ENCODE measurements at places on chromosomes 16 and 17. TPM values are rescaled to one million over a fixed set of nuclear protein-coding genes. Genes with fewer than 3 reads are reported as not detected.
A peak's percentile ranks its signal among the peaks of the same experiment; 100 is the strongest.

The NHLRC4 gene
- 2.3 TPM for total RNA-seq

- H3K4me1 ChIP-seq: peaks cover 24% of the 10 kb centered on the region
- no peak overlapping the region for H3K4me3 ChIP-seq
Measured at GRCh38 chr17:16211590-16211989, 3.7 kb downstream of the NCOR1 start.

DNA sequence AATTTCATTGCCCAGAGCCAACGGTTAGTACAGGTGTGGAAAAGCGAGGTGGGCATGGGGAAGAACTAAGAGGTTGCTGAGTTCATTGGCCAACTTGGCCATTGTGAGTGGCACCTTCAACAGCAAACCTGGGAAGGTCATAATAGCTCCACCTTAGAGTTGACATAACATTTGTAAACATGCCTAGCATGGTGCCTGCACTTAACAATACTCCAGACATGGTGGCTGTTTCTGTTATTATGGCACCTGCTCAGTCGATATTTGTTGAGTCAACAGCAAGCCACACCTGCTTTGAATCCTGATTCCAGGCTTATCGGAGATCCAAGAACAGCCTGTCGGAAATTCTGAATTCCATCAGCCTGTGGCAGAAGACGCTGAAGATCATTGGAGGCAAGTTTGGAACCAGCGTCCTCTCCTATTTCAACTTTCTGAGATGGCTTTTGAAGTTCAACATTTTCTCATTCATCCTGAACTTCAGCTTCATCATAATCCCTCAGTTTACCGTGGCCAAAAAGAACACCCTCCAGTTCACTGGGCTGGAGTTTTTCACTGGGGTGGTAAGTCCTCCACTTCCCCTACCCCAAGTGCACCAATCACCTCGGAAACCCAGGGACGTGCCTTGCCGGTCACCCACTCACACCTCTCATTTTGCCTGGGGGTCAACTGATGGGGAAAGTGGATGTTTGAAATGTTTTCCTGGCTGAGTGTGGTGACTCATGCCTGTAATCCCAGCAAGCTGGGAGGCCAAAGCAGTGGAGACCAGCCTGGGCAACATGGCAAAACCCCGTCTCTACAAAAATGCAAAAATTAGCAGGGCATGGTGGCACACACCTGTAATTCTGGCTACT lies 46.0 kb downstream of the TMC5 start:
- H3K27ac ChIP-seq: no peak overlapping the region
- H3K36me3 ChIP-seq: peaks cover 2% of the 10 kb centered on the region
- no peaks in the 10 kb centered on the region for H3K4me1 ChIP-seq
- H3K4me3 ChIP-seq: no peak overlapping the region
- no peak for DNase-seq

The GFAP gene
- not detected for total RNA-seq

The MYH3 gene
- 3.7 TPM for total RNA-seq

The MAPT gene
- 3.1 TPM for total RNA-seq

- no peak for DNase-seq
- peaks cover 2% of the 10 kb centered on the region for H3K36me3 ChIP-seq
- no peaks in the 10 kb centered on the region for H3K27me3 ChIP-seq
- no peak overlapping the region for H3K4me3 ChIP-seq
- H3K27ac ChIP-seq: peak overlapping the region; percentile 45
Measured at GRCh38 chr16:75378616-75379015, 54.7 kb downstream of the CFDP1 start.

DNA sequence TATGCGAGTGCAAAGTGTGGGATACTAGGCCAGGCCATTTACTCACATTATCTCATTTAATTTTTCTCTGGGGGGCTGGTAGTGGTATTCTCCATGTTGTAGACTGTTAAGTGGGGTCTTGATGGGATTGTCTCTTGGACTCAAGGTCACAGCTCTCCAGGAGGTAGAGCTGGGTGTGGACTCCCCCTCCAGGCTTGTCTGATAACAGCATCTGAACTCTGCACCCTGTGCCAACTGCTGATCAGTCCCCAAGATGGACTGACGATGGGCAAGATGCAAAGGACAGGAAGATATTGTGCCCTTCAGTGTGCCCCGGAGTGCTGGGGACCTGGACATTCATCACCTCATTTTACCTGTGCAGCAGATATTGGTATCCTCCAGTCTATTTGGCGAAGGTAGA lies 147.8 kb downstream of the MSI2 start:
- no peak overlapping the region for H3K27ac ChIP-seq
- H3K4me3 ChIP-seq: no peak overlapping the region
- H3K4me1 ChIP-seq: peaks cover 60% of the 10 kb centered on the region
- H3K27me3 ChIP-seq: no peaks in the 10 kb centered on the region
- H3K36me3 ChIP-seq: peaks cover 5% of the 10 kb centered on the region

DNA sequence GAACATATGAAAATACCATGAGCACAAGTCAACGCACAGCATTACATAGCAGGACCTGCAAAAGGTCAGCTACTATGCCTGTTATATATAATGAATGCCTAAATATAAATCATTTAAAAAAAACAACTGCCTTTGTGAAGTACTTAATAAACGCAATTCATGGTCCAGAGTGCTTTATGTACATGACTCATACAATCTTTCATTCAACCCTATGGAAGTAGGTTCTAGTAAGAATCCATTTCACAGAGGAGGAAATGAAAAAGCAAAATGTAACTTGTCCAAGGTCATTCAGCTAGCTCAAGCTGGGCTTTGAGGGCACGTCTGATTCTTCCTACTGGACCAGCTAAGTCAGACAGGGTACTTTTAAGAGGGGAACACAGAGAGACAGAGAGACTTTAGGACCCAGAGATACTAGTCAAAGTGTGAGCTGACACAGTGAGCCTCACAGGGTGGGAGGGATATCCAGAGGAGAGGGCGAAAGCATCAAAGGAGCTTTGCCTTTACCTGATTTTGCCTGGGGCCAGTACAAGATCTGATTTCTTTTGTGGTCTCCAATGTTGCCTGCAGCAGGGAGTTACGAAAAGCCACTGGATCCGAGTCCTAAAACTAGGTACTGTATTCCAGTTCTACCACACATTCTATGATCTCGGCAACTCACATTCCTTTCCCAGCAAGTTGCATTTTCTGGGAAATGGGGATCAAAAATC lies 83.4 kb upstream of the ZFHX3 start:
- H3K27ac ChIP-seq: no peak overlapping the region
- H3K4me3 ChIP-seq: no peak overlapping the region
- peaks cover 3% of the 10 kb centered on the region for H3K27me3 ChIP-seq

DNA sequence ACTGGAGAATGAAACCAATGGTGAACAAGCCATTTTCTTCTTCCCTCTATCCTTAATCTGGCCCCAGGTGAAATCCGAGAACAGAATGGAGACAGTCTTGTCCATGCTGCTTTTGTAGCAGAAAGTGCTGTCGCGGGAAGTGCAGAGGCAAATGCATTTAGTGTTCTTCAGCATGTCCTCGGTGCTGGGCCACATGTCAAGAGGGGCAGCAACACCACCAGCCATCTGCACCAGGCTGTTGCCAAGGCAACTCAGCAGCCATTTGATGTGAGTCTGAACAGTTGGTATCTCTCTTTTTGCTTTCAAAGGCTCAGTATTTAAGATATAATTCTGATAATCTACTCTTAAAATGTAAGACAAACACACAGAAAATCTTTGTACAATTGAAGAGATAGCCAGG lies 18.7 kb downstream of the UQCRC2 start:
- H3K4me3 ChIP-seq: no peak overlapping the region
- DNase-seq: no peak
- H3K36me3 ChIP-seq: peaks cover 19% of the 10 kb centered on the region
- no peak overlapping the region for H3K27ac ChIP-seq
- H3K4me1 ChIP-seq: no peaks in the 10 kb centered on the region

GRCh38 chr16:67820608-67821259 lies 14.0 kb downstream of the TSNAXIP1 start:
- no peak overlapping the region for H3K4me3 ChIP-seq
- peaks cover 2% of the 10 kb centered on the region for H3K4me1 ChIP-seq
- DNase-seq: no peak
- H3K36me3 ChIP-seq: no peaks in the 10 kb centered on the region
- H3K27me3 ChIP-seq: no peaks in the 10 kb centered on the region

- H3K4me3 ChIP-seq: no peak overlapping the region
- DNase-seq: no peak
- peaks cover 93% of the 10 kb centered on the region for H3K4me1 ChIP-seq
- H3K27me3 ChIP-seq: no peaks in the 10 kb centered on the region
Measured at GRCh38 chr17:50208611-50209061, 7.2 kb upstream of the COL1A1 start.

GRCh38 chr17:18328643-18329204 lies 13.6 kb downstream of the SMCR8 start:
- no peaks in the 10 kb centered on the region for H3K27me3 ChIP-seq
- no peaks in the 10 kb centered on the region for H3K4me1 ChIP-seq
- peaks cover 26% of the 10 kb centered on the region for H3K36me3 ChIP-seq
- peak overlapping the region; percentile 16 for H3K27ac ChIP-seq
- no peak for DNase-seq

Data from mesothelial cell of epicardium (in vitro differentiated cells).